ENCODE measurements at places on chromosomes 2 and 18. TPM values are rescaled to one million over a fixed set of nuclear protein-coding genes. Genes with fewer than 3 reads are reported as not detected.

Gene SAG
- not detected for total RNA-seq

Gene RAMP1
- total RNA-seq, result 4.9 TPM

Gene HAAO
- not detected for total RNA-seq

Gene ZC3H6
- 14.0 TPM for total RNA-seq

- no peak for DNase-seq
- peaks cover 2% of the 10 kb centered on the region for H3K27me3 ChIP-seq
- no peak overlapping the region for H3K27ac ChIP-seq
- H3K4me1 ChIP-seq, result peaks cover 8% of the 10 kb centered on the region
- H3K36me3 ChIP-seq, result no peaks in the 10 kb centered on the region
Measured at GRCh38 chr2:71609441-71609840, 156.1 kb downstream of the DYSF start.

DNA sequence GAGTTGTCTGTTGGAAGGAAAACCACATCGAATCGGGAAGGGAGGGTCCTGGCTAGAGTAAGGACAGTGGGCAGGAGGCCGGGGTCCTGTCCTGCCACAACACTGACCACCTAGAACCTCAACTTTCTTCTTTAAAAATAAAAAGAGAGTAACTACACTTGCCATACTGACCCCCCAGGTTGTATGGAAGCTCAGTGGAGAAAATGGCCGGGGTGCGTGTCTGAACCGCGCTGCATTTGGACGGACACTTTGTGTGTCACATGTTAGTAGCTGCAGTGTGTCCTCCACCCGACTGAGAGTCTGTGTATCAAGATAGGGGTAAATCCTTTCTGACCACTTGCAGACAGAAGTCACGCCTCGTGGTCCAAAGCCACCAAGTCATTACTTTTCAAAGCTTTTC, 87.0 kb downstream of the GBX2 start:
- H3K36me3 ChIP-seq, result no peaks in the 10 kb centered on the region
- H3K27me3 ChIP-seq, result no peaks in the 10 kb centered on the region
- no peaks in the 10 kb centered on the region for H3K4me1 ChIP-seq

- no peak for DNase-seq
- H3K27ac ChIP-seq, result no peak overlapping the region
- H3K36me3 ChIP-seq, result no peaks in the 10 kb centered on the region
- H3K27me3 ChIP-seq, result no peaks in the 10 kb centered on the region
- no peak overlapping the region for H3K4me3 ChIP-seq
- no peaks in the 10 kb centered on the region for H3K4me1 ChIP-seq
Measured at GRCh38 chr2:207898354-207898695, 127.0 kb downstream of the PLEKHM3 start.

GRCh38 chr2:110124939-110125691, 9.5 kb upstream of the MALL start:
- H3K4me1 ChIP-seq, result peaks cover 5% of the 10 kb centered on the region
- H3K27ac ChIP-seq, result no peak overlapping the region
- H3K4me3 ChIP-seq, result no peak overlapping the region
- H3K36me3 ChIP-seq, result no peaks in the 10 kb centered on the region
- DNase-seq, result no peak

DNA sequence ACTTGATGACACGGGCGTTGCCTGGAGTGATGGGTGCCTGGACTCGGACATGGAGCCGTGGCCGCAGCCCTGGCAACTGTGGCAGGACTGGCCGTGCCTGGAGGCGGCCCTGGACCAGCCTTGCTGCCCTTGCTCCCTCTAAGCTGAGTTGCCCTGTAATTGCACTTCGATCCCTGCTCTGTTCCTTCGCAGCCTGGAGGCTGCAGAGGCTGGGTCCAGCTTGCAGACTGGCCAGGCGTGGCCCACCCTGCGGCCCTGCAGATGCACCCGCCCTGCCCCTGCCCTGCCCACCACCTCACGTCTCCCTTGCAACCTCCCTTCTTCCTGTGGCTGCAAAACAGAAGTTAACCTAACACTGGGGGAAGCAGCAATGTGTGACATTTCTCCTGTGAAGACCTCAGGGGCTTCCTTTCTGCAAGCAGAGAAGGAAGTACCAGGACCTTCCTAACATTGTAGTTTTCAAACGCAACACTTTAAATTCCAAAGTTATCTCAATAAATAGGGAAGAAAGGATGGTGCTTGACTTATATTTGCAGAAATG, 174.6 kb upstream of the TPO start:
- H3K27me3 ChIP-seq, result peaks cover 3% of the 10 kb centered on the region
- H3K4me1 ChIP-seq, result no peaks in the 10 kb centered on the region
- no peak overlapping the region for H3K4me3 ChIP-seq
- DNase-seq, result no peak
- no peaks in the 10 kb centered on the region for H3K36me3 ChIP-seq
- H3K27ac ChIP-seq, result no peak overlapping the region

GRCh38 chr2:159455330-159455918, 160.9 kb downstream of the BAZ2B start:
- no peaks in the 10 kb centered on the region for H3K27me3 ChIP-seq
- peaks cover 30% of the 10 kb centered on the region for H3K4me1 ChIP-seq
- peak overlapping the region; percentile 11 for H3K27ac ChIP-seq
- H3K36me3 ChIP-seq, result no peaks in the 10 kb centered on the region

All from activated CD4-positive, alpha-beta T cell treated with anti-CD3 and anti-CD28 coated beads, Interleukin-2, amount 10 ng/mL, durations not matched to agents 7 days and 5 days (primary cell).